ENCODE measurements at places on chromosomes 6 and 20. TPM values are rescaled to one million over a fixed set of nuclear protein-coding genes. Genes with fewer than 3 reads are reported as not detected.

The PROKR2 gene
- not detected for total RNA-seq

The AGER gene
- total RNA-seq: 0.35 TPM

The RBL1 gene
- total RNA-seq: 15.5 TPM

The HRH3 gene
- not detected for total RNA-seq

The UNC5CL gene
- 0.16 TPM for total RNA-seq

The FNDC11 gene
- 0.05 TPM for total RNA-seq

The HSPA12B gene
- not detected for total RNA-seq

The MEP1A gene
- not detected for total RNA-seq

The NQO2 gene
- 40.0 TPM for total RNA-seq

The ARFGEF3 gene
- total RNA-seq: 0.82 TPM

The SGK2 gene
- total RNA-seq: not detected

The DEFB129 gene
- not detected for total RNA-seq

The FKBP1C gene
- 0.98 TPM for total RNA-seq

The NOX3 gene
- not detected for total RNA-seq

The UQCC2 gene
- 36.1 TPM for total RNA-seq

The ARMC12 gene
- total RNA-seq: not detected

The RCAN2 gene
- total RNA-seq: not detected

The FNDC1 gene
- total RNA-seq: 0.03 TPM

The SAMD10 gene
- total RNA-seq: not detected

The ARFRP1 gene
- 25.5 TPM for total RNA-seq

The SIGLEC1 gene
- total RNA-seq: not detected

The BTN1A1 gene
- not detected for total RNA-seq

The TNFRSF6B gene
- total RNA-seq: 1.6 TPM

The NKX2-4 gene
- 1.8 TPM for total RNA-seq

The NR2E1 gene
- total RNA-seq: 0.18 TPM

The PARD6B gene
- 4.8 TPM for total RNA-seq

The LY6G6D gene
- total RNA-seq: not detected

The TDRD6 gene
- not detected for total RNA-seq

The COL12A1 gene
- total RNA-seq: 1.1 TPM

The LY6G6F gene
- total RNA-seq: not detected

The KHDRBS2 gene
- total RNA-seq: 0.08 TPM

The PPP1R3D gene
- total RNA-seq: 10.1 TPM

The RAB32 gene
- 220 TPM for total RNA-seq

The LPA gene
- not detected for total RNA-seq

The ACTR5 gene
- 8.4 TPM for total RNA-seq

The CFB gene
- not detected for total RNA-seq

The BPIFA1 gene
- not detected for total RNA-seq

The LHFPL5 gene
- not detected for total RNA-seq

The DTD1 gene
- 70.4 TPM for total RNA-seq

The TRIM10 gene
- total RNA-seq: not detected

The NXT1 gene
- total RNA-seq: 43.4 TPM

The AFDN gene
- total RNA-seq: 47.5 TPM

The SAMD3 gene
- total RNA-seq: not detected

The SIM1 gene
- not detected for total RNA-seq

The RAET1L gene
- not detected for total RNA-seq

The HLA-DRA gene
- total RNA-seq: 10.0 TPM
